ENCODE measurements at places on chromosomes 1 and 21.
A peak's percentile ranks its signal among the peaks of the same experiment; 100 is the strongest.

DNA sequence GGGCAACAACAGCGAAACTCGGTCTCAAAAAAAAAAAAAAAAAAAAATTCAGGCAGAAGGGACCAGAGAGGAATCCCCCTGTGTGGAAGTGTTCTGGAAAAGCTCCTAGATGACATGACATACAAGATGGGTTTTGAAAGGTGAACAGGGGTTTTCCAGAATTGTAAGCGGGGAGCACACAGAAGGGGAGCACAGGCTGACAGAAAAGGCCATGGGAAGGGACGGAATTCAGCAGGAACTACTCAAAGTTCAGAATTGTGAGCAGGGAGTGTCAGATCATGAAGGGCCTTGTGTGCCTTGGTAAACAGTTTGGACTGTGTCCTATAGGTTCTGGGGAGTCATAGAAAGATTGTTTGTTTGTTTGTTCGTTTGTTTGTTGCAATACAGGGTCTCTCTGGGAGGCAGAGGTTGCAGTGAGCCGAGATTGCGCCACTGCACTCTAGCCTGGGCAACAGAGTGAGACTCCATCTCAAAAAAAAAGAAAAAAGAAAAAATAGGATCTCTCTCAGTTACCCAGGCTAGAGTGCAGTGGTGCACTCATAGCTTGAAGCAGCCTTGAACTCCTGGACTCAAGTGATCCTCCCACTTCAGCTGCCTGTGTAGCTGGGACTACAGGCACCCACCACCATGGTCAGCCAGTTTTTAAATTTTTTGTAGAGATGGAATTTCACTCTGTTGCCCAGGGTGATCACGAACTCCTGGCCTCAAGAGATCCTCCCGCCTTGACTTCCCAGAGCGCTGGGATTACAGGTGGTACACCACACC is 1.2 kb upstream of the RHBDL2 start:
- no peak for DNase-seq

GRCh38 chr21:28250946-28251345 is 741.7 kb downstream of the LTN1 start:
- no peak for DNase-seq

GRCh38 chr1:146049436-146049835 is 27.9 kb upstream of the HJV start:
- DNase-seq = no peak

GRCh38 chr1:224528900-224529299 is 87.2 kb upstream of the CNIH3 start:
- peak; percentile 63 for DNase-seq

DNA sequence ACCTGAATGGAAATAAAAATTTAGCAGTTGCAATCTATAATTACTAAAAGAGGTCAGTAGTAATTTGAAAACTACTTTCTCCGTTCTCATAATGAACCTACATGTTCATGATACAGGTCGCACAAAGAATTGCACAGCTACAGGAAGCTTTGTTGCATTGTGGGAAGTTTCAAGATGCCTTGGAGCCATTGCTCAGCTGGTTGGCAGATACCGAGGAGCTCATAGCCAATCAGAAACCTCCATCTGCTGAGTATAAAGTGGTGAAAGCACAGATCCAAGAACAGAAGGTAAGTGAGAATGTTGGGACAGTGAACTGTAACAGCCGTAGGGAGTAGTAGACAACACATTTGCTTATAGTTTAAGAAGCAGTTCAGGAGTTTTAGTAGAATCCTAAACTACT is 68.8 kb upstream of the BMP8A start:
- DNase-seq = no peak

GRCh38 chr1:230394134-230394533 is 32.0 kb downstream of the PGBD5 start:
- no peak for DNase-seq

- DNase-seq = no peak
Observed at GRCh38 chr1:112402682-112403643, 6.9 kb downstream of the CTTNBP2NL start.

GRCh38 chr1:101907264-101907663 is 89.5 kb downstream of the OLFM3 start:
- no peak for DNase-seq

- peak; percentile 21 for DNase-seq
Observed at GRCh38 chr1:2314803-2315673, 76.3 kb downstream of the MORN1 start.

DNA sequence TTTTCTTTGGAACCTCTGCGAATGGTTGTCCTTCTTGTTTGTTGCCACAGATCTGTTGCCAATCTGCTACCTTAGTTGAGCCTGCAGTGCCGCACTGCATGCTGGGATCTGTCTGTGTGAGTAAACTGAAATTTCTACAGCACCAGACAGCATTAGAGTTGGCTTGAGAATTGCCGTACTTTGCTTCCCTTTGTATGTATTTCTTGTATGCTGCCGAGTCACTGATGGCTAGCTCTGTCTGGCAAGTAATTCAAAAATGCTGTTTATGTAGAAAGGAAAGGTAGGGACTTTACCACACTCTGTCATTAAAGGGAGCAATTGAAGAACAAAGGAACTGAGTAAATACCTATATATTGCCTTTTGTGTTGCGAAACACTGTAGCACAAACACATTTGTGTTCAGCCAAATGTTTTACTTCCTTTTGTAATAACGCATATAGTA is 857.4 kb downstream of the USP25 start:
- peak; percentile 47 for DNase-seq

DNA sequence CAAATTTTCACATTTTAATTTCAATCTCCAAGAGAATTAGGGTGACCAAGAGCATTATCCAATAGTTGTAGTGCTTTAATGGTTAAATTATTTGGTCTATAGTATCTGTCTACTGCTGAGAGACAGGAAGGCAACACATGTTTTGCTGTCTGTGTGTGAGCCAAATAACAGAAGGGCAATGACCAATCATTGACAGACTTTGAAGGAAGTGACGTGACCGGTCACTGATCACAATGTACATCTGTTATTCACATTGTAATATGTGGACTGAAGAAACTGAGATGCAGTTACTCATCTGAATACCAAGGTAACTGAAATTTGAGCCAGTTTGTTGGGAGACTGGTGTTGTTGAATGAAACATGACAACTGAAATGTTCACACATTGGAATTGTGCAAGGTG is 196.7 kb downstream of the LRRC40 start:
- no peak for DNase-seq

- peak; percentile 64 for DNase-seq
Observed at GRCh38 chr1:219659684-219660083, 46.8 kb upstream of the ZC3H11B start.

GRCh38 chr1:51636191-51636590 is 19.3 kb downstream of the OSBPL9 start:
- DNase-seq = no peak

- DNase-seq = no peak
Observed at GRCh38 chr1:55585402-55585792, 370.2 kb upstream of the USP24 start.

GRCh38 chr1:174114788-174115448 is 44.4 kb upstream of the RABGAP1L start:
- peak; percentile 9 for DNase-seq

DNA sequence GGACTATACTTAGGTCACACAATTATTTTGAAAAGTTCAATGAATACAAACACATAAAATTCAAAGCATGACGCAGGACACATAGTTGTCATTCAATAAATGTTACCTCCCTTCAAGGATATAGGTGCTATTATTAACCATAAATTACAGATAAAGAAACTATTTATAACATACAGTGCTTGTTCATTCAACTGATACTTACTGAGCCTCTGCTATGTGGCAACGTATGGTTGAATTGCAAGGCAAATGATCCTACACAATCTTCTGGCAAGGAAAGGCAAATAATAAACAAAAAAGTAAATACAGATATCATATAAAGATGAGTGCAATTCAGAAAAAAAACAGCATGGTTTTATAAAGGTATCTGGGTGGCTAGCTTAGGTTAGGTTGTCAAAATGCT is 614.7 kb downstream of the LTN1 start:
- no peak for DNase-seq

DNA sequence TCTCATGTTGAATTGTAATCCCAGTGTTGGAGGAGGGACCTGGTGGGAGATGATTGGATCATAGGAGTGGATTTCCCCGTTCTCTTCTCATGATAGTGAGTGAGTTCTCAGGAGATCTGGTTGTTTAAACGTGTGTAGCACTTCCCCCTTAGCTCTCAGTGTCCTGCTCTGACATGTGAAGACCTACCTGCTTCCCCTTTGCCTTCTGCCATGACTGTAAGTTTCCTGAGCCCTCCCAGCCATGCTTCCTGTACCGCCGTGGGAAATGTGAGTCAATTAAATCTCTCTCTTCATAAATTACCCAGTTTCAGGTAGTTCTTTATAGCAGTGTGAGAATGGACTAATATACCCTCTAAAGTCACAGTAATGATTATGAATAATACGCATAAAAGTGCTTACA is 248.4 kb upstream of the LRRC7 start:
- DNase-seq = no peak

DNA sequence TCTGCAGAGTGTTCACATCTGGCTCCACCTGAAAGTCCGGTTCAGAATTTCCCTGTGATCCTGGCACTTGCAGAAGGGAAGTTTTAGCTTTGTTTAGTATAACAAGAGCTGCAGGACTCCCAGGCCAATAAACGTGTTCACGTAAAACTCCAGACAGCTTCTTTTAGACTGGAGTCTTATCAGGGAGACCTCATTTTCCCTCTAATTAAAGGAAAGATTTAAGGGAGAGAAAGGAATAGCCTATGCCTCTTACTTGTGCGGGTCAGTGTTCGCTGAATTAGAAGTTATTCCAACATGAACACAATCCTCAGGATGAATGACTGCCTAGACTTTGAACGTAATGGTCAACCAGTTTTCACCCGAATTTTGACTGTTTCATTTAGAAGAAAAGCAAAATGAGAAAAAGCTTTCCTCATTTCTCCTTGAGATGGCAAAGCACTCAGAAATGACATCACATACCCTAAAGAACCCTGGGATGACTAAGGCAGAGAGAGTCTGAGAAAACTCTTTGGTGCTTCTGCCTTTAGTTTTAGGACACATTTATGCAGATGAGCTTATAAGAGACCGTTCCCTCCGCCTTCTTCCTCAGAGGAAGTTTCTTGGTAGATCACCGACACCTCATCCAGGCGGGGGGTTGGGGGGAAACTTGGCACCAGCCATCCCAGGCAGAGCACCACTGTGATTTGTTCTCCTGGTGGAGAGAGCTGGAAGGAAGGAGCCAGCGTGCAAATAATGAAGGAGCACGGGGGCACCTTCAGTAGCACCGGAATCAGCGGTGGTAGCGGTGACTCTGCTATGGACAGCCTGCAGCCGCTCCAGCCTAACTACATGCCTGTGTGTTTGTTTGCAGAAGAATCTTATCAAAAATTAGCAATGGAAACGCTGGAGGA is 202.1 kb upstream of the SGIP1 start:
- peak; percentile 42 for DNase-seq

DNA sequence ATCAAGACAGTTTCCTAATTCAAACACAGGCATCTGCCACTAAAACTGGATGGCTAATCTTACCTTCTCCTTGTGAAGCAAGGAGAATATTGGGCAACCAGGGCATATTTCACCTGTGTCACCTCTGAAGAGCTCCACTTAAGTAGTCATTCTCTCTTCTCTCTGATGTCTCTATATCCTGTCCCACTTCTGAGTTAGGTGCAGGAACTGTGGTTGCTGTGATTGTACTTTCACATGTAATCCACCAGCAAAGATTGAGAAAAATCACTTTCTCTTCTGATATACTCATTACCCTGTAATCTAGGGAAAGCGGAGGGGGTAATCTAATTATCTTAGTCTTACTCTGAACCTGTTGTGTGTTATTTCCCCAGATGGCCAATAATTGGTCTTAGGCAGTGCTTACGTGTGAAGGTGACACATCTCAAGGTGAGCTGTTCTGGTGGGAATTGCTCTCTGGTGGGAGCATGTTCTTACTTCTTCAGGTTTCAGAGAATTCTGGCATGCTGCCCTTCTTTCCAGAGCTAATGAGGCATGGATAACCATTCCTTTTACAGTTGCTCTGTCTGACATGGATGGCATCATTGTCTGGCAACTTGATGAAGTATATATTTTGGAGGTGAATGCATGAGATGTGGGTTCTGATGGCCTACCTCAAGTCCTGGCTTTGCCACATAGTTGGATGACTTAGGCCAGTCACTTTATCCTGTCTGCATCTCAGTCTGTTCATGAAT is 12.0 kb downstream of the XCL2 start:
- no peak for DNase-seq

DNA sequence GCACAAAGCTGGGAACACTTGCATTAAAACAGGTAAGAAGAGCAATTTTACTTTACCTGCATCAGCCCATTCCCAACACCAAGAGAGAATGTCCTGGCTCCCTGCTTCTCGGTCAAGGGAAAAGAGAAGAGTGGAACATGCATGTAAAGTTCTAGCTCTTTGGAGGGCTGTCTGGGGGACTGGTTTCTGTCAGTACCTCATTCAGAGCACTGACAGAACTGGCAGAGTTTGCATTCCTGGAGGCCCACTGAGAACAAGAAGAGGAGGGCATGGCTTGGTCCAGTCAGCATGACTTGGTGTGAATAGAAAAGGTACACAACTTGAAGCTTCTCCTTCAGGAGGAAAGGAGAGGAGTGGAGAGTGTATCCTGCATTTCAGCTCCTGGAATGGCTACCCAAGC is 83.9 kb downstream of the LRRC7 start:
- DNase-seq = no peak

- DNase-seq = no peak
Observed at GRCh38 chr1:212355230-212355969, 59.3 kb downstream of the PACC1 start.

DNA sequence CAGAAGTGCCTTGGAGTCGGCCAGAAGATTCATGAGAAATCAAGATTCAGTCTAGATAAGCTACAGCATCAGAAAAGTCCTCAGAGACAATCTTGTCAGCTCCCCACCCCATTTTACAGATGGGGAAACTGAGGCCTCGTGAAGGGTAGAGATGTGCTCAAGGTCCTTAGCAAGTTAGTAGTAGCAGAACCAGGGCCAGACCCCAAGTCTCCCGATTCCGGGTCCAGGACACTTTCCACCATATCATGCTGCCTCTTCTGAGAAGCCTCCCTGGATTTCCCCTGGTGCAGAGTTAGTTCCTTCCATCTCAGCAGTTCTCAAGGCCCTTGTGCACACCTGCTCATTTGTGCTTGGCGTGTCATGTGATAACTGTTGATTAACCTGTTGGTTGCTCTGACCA is 91.5 kb upstream of the ACTL8 start:
- DNase-seq = no peak

GRCh38 chr1:198699167-198700015 is 60.6 kb downstream of the PTPRC start:
- DNase-seq = no peak

DNA sequence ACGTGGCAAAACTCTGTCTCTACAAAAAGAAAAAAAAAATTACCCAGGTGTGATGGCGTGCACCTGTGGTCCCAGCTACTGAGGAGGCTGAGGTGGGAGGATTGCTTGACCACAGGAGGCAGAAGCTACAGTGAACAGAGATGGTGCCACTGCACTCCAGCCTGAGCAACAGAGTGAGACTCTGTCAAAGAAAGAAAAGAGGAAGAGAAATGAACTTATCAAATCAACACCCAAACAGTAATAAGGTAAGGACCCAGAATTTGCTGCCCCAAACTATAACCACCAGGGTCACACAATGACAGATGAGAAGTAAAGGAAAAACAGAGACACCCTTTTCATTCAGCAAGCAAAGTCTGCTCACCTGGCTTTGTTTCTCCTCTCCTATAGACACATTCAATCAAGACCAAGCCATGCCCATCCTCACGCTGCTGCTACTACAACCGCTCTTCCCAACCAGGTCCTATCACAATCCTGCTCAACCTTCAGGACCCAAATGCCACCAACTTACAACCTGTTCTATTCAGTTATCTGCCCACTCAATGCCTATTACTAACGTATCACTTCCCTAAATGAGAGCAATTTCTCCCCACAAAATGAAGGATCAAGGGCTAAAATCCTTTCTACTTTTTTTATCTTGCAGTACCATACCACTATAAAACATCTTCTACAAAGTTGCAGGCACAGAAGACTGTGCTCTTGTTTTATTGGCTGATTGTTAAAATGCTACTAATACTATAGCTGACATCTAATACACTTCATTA is 183.5 kb downstream of the RERE start:
- no peak for DNase-seq
